ENCODE measurements at places on chromosomes 7 and 10. TPM values are rescaled to one million over a fixed set of nuclear protein-coding genes. Genes with fewer than 3 reads are reported as not detected.

Gene ZNF273
- 8.9 TPM for total RNA-seq

DNA sequence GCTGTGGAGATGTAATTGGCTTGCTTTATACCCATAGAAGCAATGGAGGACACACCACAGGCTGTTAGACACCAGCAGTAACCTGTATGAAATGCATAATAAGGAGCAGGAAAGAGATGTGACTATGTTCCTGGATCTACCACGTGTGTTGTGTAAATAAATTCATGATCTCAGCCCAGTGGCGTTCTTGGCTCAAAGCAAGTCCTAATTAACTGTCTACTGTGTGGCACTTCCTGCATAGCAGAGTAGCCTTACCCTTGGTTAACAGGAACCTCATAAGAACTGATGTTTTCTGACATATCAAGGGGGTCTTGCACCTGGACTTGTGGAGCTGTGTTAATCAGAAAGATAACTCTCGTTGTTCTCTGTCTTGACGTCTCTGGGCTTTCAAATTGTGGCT, 25.7 kb upstream of the FAM180A start:
- no peaks in the 10 kb centered on the region for H3K4me1 ChIP-seq
- H3K27me3 ChIP-seq = no peaks in the 10 kb centered on the region
- no peak for DNase-seq
- no peak overlapping the region for H3K4me3 ChIP-seq

DNA sequence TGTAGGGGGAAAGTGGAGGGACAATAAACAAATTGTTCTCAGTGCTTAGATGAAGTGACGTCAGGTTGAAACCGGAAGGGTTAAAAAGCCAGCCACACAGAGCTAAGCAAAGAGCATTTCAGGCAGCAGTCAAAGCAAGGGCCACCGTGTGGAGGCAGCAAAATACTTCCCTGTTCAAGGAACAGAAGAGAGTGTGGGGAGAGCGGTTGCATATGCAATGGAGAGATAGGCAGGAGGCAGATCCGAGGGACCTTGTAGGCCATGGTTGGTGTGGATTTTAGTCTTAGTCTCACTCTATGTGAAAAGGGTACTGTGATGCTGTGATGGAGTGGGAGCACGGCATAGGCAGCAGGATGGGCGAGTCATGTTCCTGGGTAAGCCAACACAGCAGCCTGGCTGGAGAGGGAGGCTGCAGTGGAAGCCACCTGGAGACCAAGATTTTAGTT, 3.8 kb upstream of the STN1 start:
- H3K27me3 ChIP-seq = no peaks in the 10 kb centered on the region
- DNase-seq = peak; percentile 37
- no peak overlapping the region for H3K4me3 ChIP-seq
- peaks cover 20% of the 10 kb centered on the region for H3K4me1 ChIP-seq

Gene ARHGEF35
- total RNA-seq = 5.2 TPM

Gene CALML5
- not detected for total RNA-seq

DNA sequence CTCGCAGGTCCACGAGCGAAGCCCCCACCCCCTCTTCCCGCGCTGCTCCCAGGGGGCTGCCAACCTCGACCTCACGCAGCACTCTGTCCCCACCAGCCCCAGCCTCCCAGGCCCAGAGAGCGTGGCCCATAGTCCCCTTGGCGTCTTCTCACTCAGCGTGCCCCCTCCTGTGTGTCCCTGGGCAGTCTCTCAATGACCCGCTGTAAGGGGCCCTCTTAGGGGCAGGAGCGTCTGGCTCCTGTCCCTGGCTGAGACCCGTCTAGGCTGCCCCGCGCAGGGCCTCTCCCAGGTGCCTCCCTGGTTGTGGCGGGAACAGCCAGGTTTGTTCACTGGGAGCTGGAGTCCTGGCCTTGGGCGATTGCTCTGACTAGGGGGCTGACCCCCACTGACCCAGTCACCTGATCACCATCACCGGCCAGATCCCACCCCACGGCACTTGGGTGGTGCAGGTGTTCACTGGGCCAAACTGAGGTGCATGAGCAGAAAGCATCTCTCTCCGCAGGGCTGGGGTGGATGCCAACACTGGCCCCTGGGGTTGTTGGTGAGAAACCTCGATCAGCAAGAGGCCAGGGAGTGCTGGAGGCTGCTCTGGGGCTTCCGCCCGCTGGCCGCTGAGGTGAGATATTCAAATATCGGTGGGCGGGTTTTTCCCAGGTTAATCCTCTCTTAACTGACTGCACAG, 12.6 kb upstream of the WDFY4 start:
- no peak overlapping the region for H3K4me3 ChIP-seq
- no peaks in the 10 kb centered on the region for H3K4me1 ChIP-seq
- H3K36me3 ChIP-seq = no peaks in the 10 kb centered on the region
- no peak for DNase-seq

Gene ANXA8
- total RNA-seq = not detected

Gene LRRC18
- not detected for total RNA-seq

All from CD4-positive, alpha-beta memory T cell (primary cell).